ENCODE measurements at places on chromosomes 11 and 22.

DNA sequence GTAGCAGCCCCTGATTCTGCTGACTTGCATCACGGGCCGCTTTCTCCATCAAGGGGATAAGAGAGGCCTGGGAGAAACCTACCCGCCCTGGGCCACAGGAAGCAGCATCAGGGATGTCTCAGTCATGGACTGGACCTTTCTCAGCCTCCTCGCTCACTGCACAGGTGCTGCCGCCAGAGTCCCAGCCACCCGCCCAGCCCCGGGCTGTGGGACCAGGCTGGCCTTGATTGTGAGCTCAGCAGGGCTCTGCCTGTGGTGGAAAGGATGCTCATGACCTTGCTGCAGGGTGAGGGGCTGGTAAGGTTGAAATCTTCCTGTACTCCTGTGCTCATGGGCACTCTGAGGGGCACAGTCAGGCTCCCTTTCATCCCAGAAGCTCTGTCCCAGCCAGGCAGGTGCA is 26.0 kb upstream of the GGTLC2 start:
- DNase-seq = no peak

DNA sequence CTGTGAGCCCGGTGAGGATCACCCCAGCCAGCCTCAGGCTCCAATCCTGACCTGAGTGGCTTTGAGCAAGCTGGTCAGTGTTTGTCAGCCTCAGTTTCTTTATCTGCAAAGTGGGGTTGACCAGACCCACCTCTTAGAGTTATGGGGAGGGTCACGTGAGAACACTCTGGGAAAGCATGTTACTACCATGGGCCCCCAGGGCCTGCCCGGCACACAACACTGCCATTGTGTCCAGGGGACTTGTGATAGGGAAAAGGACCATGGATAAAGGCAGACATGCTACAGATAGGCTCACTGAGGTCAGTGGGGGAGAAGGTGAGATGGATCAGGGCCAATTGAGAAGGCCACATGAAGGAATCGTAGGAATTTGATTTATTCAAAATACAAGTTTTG is 32.1 kb upstream of the SUSD2 start:
- DNase-seq = no peak

DNA sequence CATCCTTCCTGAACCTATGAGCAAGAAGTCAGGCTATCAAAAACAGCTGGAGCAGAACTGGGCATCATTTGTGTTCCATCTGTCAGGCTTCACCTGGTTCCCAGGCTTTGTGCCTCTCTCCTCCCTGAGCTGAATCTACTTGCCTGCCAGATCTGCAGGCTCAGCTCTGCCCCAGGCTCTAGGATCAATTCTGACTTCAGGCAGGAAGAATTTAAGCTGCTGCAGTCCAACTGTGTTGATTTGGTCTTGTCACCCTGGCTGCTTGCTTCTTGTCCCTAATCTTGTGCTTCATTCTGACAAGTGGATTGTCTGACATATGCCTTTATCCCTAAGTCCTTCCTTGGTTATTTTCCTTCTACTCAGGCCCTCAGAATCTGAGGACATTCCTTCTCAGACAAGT is 31.6 kb upstream of the CADM1 start:
- no peak for DNase-seq

DNA sequence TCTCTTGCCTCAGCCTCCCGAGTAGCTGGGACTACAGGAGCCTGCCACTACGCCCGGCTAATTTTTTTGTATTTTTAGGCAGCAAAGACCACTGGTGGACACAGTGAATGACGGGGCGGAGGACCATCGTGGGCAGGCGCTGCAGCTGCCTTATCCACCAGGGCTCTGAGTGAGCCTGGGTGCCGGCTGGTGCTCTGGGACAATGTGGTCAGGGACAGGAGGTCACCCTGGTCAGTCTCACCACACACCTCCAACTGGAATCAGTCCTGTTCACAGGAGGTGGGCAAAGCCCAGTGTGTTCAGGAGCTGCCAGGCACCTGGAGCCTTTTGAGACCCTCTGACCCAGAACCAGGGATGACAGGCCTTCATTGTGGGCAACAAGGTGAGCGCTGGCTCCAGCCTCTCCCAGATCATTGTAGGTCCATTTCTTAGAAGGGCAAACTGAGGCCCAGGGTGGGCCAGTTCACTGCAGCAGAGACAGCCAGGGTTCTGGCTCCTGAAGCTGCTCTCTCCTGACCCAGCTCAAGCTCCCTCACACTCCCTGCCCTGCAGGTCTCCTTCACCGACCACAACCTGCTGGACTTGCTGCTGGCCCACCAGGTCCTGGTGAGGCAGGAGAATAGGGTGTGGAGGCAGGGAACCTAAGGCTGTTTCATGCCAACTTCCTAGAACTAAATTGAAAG is 15.7 kb upstream of the CABP2 start:
- DNase-seq = no peak

- no peak for DNase-seq
These were observed 9.5 kb downstream of the GNB1L start for GRCh38 chr22:19845054-19845722.

GRCh38 chr11:9120664-9121468 is 29.5 kb upstream of the SCUBE2 start:
- no peak for DNase-seq

DNA sequence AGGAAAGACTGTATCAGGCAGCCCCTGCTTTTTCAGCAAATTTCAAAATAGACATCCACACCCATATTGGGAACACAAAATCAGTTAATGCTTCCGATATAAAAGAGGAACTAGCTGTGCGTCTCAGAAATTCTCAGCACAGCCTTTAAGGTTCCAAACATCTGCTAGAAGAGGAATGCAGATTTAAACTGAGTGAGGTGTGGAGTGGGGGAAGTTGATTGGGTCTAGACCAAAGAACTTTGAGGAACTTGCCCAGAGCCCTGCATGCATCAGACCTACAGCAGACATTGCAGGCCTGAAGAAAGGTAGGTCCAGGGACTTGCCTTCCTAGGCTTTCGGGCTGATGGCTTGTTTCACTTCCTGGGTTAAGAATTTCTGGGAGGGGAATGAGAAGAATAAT is at the start of gene MS4A4A:
Gene MS4A4A, plus strand, starts transcription at position 255 of the 400 bp plus-strand sequence. Its CDS starts 10 bp downstream, at position 265.
- no peak for DNase-seq

DNA sequence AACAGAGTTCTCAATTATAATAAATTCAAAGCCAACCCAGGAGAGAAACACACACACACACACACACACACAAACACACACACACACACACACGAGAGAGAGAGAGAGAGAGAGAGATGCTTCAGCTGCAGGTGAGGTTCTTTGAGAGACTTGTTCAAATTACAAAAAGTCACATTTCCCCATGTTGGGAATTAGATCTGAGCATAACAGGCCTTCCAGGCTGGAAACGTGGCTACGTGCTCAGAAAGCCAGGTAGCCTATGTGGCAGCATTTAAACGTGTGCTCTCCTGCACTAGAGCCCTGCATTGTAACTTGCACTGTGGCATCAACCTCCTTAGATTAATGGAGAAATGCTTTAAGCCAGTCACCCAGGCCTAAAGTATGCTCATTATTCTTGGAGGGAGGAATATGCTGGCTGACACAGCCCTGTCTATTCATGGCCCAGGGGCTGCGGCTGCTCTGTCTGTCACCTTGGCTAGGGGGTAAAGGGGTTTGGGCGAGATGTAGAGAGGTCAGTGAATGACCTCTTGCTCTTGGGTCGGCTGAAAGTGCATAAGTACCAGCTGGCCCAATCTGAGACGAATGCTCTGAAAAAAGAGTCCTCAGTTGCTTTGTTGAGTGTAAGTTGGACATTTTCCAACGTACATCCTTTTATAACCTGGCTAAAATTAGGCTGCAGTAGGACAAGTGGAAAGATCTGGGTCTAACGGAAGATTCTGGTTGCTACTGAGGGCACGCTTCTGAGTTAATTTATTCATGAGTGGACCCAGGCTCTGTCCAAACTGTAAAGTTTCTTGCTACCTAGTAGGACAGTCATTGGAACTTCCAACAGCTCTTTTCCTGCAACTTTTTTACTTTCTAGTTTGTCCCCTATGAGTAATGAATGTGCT is 171.1 kb upstream of the SEZ6L start:
- no peak for DNase-seq

GRCh38 chr22:46378426-46379065 is 43.0 kb downstream of the TRMU start:
- no peak for DNase-seq

- no peak for DNase-seq
These were observed 35.6 kb upstream of the ACER3 start for GRCh38 chr11:76824980-76825725.

GRCh38 chr22:29855611-29856181 is 17.6 kb upstream of the ASCC2 start:
- DNase-seq = no peak

- no peak for DNase-seq
These were observed 31.2 kb downstream of the ARHGAP8 start for GRCh38 chr22:44783581-44783980.

GRCh38 chr22:22855617-22856308 is 31.9 kb upstream of the IGLL5 start:
- no peak for DNase-seq

- no peak for DNase-seq
These were observed 1408.8 kb downstream of the TBC1D22A start for GRCh38 chr22:48171271-48171691.

GRCh38 chr11:72580642-72580950 is 93.6 kb downstream of the PDE2A start:
- DNase-seq = no peak

DNA sequence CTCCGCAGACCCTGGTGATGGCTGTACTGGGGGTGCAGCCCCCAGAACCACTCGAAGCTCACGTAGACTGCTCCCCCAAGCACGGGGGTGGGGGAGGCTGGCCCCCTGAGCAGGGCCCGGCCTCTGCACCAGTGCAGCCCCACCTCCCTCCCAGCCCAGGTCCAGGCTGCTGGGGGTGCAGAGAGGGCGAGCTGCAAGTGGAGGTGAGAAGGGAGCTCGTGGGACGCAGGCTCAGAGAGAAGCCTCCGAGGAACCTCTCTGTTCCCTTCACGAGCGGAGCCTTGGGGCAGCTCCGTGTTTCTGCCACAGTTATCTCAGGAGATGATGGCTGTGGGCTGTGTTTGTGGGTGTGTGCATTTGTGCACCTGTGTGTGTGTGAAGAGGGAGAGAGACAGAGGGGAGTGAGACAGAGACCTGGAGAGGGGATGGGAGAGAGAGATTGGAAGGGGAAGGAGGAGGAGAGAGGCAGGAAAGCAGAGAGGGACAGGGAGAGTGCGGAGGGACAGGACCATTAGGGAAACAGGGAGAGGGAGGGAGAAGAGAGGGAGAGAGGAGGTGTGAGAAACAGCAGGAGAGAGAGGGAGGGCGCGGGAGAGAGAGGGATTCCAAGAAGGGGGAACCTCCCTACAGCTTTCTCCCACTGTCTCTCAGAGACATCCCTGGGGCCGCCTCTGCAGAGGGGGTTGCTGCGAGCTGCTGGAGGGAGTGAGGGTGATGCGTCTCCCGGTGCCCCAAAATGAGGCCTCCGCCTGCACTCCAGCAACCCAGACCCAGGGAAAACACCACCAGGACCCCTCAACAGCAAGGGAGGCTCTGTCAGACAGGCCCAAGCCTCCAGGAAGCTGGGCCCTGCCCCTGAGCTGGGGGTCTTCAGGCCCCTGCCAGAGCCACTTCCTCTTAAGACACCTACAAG is 1488.6 kb downstream of the BRD1 start:
- no peak for DNase-seq

GRCh38 chr11:9150501-9150900 is 59.1 kb upstream of the SCUBE2 start:
- no peak for DNase-seq

GRCh38 chr22:48175721-48176120 is 1413.3 kb downstream of the TBC1D22A start:
- DNase-seq = no peak

DNA sequence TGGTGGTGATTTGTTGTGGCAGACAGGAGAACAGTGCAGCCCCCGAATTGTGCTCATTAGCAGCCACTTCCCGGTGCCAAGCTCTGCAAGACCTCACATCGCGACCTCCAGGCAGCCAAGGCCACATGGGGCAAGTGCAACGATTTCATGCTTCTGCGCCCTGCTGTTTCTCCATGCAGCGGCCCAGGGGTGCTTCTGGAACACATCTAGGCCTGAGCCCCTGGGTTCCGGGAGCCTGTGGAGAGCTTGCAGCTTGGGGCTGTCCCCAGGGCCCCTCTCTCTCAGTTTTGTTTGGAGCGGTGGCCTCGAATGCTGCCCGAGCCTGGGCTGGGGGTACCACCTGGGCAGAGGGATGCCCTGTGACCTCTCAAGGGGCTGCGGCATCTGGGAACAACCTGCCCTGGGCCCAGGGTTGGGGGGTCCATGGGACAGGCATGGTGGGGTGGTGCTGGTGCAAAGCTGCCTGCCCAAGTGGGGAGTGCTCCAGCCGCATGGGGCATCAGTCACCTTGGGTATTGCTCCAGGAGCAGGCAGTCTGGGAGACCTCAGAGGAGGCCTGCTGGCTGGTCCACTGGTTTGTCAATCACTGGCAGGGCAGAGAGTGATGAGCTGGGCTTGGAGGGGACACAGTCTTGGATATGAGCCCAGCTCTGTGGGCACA is 51.9 kb downstream of the TPCN2 start:
- no peak for DNase-seq

GRCh38 chr11:13249177-13249576 is 28.4 kb upstream of the BMAL1 start:
- no peak for DNase-seq

- DNase-seq = no peak
These were observed 95.6 kb downstream of the KCNQ1 start for GRCh38 chr11:2540223-2540991.

- DNase-seq = no peak
These were observed 10.5 kb downstream of the NRXN2 start for GRCh38 chr11:64712430-64713015.

DNA sequence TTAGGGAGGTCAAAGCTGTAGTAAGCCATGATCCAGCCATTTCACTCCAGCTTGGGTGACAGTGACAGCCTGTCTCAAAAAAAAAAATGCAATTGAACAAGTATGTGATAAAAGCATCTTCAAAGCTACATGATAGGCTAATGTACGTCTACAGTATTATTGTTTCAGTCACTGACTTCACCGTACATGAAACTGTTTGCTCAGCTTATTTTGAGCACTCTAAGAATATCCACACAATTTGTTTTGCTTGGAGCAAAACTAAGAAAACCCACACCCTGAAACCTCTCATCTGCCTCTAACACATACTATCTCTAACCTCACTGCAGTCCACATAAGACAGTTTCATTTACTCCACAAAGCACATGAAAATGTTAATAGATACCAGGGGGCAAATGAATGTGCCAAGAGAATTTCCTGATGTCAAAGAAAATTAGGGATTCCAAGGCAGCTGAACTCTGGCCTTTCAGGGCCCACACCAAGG is 60.7 kb downstream of the KCNA4 start:
- DNase-seq = no peak

GRCh38 chr22:45200860-45201511 is 37.3 kb downstream of the NUP50 start:
- DNase-seq = no peak

DNA sequence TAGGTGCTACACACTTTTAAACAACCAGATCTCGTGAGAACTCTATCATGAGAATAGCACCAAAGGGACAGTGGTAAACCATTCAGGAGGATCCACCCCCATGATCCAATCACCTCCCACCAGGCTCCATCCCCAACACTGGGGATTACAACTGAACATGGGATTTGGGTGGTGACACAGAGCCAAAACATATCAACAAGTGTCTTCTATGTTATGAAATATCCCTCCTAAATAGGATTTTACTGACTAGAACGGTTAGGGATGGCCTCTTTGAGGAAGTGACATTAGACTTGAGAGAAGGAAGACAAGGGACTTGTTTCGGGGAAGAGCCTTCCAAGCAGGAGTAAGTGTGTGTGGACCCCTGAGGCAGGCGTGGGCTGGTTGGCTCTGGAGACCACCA is 11.9 kb upstream of the MRPL11 start:
- no peak for DNase-seq
